ENCODE measurements at places on chromosomes 5 and 9.

GRCh38 chr9:77375956-77376532, 198.7 kb downstream of the VPS13A start:
- no peak for DNase-seq

- no peak for DNase-seq
Measured at GRCh38 chr5:136699651-136700050, 334.3 kb upstream of the TRPC7 start.

GRCh38 chr5:140678993-140679392, 5.6 kb upstream of the DND1 start:
- no peak for DNase-seq

GRCh38 chr5:67303356-67303755, 106.8 kb upstream of the CD180 start:
- no peak for DNase-seq

DNA sequence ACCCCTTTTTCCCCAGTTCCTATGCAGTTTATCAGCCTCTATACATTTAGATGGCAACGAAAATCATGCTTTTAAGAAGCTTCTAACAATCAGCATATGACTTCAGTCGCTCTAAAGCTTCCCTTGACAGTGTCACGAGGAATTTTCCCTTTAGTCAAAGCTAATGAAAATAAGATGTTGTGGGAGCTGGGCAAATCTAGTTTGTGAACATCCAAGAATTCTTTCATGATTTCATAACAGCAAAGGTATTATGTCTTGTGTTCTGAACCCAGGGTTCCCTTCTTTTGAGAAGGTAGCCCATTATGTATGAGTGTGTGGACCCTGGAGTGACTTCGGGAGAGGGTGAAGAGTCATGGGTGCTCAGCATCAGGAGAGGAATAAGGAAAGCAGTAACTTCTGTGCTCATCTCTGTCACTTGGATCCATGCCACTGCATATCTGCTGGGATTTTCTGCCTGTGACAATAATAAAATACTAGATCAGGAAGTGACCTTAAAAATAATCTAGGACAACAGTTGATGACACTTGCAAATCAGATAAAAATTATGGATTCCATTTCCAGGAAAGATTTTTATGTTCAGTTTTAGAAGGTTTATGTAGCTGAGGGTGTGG, 102.4 kb downstream of the PCSK1 start:
- DNase-seq, result no peak

GRCh38 chr9:127923771-127924170, 6.8 kb downstream of the PIP5KL1 start:
- no peak for DNase-seq

- DNase-seq, result no peak
Measured at GRCh38 chr9:10026443-10026984, 586.3 kb downstream of the PTPRD start.

DNA sequence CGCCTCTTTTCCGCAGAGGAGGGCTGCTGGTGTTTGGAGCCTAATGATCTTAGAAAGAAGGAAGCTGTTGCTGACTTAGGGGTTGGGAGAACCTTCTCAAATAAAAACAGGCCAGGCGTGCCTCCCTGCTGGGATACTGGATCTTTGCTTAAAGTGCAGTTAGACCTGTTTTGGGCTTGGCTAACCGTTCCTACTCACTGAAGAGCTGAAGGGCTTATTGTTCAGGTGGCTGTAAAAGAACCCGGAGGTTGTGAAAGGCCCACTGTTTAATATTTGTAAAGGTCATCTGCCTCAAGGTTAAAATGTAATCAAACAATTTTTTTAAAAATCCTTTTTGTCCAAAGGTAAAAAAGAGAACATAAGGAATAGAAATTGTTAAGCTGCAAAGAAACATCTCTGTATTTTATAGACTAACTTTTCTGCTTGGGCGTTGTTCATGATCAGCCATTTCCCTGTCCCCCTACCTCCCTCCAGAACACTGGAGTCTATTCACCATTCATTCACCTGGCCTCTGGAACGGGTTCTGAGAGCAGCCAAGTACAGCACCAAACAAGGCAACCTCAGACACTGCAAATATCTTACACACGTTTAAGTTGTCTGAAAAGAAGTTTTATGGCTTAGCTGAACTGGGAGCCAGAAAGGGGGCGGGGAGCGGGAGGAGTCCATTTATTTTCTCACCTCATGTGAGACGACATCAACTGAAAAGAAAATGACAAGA, 18.6 kb upstream of the MTMR12 start:
- no peak for DNase-seq

- DNase-seq, result no peak
Measured at GRCh38 chr5:117186751-117187150, 612.1 kb upstream of the SEMA6A start.

GRCh38 chr5:122704247-122705036, 70.4 kb upstream of the SNX2 start:
- DNase-seq, result no peak

DNA sequence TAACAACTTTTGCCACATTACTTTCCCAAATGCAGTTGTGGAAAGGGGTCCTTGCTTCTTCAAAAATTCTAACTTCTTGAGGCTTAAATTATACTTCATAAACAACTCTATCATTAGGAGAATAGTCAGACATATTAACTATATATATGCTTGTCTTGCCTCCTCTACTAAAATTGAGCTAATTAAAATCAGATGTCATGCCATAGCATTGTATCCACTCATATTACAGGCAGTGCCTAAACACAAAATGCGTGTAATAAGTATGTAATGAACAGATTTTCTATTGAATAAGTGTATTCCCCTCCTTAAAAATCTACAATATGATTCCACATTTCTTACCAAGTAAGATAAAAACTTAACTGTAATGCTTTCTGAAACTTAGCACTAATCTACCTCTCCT, 204.5 kb downstream of the PLK2 start:
- no peak for DNase-seq

- no peak for DNase-seq
Measured at GRCh38 chr5:45686620-45687019, 9.6 kb downstream of the HCN1 start.

DNA sequence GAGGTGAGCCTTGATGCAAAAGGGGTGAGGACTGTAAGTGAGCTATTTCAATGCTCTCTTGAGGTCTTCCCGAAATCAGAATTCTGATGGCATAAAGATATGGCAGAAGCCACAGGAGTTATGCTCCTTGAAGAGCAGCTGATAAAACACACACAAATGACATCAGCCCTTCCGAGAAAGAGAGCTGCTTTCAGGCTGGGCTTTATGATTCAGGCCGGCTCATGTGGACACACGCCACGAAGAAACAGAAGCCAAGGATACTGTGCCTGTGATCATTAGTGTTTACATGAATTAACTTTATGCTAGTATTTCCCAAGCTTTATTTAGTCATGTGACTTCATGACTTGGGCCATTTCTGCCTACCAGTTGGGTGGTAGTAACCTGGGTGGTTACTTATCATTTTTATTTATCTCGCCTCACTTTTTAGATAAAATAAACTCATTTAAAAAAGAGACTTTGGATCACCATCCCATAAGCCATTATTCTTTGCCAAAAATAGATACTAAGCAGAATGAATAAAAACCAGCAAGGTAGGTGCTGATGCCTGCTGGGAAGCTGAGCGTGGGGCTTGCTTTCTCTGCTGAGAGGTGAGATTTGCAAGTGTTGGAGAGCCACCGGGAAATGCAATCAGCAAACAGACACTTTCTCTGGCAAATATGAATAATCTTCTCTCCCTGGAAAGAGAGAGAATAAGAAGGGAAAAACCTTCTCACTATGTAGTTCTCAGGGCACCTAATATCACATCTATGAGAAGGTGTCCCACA, 73.0 kb upstream of the SLC25A51 start:
- DNase-seq, result no peak

DNA sequence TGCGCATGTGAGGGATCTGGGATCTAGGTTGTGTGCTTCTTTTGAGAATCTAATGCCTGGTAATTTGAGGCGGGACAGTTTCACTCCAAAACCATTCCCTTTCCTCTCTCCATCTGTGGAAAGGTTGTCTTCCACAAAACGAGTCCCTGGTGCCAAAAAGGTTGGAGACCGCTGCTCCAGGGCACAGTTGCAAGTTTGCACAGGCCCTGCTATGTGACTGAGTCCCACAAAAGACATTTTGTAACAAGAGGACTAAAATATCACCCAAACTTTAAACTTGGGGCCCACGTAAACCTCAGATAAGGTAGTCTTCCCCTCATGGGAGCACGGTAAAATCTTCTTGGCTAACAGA, 5.8 kb upstream of the ZNF367 start:
- no peak for DNase-seq

GRCh38 chr5:17620627-17621026, 10.4 kb downstream of the TAF11L12 start:
- DNase-seq, result no peak

DNA sequence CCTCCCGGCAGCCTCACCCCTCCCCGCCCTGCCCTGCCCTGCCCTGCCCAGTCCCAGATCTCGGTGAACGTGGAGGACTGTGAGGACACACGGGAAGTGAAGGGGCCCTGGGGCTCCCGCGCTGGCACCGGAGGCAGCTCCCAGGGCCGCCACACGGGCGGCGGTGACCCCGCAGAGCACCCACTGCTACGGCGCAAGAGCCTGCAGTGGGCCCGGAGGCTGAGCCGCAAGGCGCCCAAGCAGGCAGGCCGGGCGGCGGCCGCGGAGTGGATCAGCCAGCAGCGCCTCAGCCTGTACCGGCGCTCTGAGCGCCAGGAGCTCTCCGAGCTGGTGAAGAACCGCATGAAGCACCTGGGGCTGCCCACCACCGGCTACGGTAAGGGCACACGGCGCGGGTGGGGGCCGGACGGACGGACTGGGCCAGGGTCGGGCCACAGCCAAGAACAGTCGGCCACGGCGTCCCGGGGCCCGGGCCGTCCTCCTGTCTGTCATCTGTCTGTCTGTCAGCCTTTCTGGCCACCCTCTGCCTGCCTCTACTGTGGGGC, 84.2 kb downstream of the KCNT1 start:
- no peak for DNase-seq

DNA sequence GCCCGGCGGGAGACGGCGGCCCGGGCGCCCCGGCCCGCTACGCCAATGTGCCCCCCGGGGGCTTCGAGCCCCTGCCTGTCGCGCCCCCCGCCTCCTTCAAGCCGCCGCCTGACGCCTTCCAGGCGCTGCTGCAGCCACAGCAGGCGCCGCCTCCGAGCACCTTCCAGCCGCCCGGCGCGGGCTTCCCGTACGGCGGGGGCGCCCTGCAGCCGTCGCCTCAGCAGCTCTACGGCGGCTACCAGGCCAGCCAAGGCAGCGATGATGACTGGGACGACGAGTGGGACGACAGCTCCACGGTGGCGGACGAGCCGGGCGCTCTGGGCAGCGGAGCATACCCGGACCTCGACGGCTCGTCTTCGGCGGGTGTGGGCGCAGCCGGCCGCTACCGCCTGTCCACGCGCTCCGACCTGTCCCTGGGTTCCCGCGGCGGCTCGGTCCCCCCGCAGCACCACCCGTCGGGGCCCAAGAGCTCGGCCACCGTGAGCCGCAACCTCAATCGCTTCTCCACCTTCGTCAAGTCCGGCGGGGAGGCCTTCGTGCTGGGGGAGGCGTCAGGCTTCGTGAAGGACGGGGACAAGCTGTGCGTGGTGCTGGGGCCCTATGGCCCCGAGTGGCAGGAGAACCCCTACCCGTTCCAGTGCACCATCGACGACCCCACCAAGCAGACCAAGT, 723 bp downstream of the SNX18 start:
- peak; percentile 22 for DNase-seq

DNA sequence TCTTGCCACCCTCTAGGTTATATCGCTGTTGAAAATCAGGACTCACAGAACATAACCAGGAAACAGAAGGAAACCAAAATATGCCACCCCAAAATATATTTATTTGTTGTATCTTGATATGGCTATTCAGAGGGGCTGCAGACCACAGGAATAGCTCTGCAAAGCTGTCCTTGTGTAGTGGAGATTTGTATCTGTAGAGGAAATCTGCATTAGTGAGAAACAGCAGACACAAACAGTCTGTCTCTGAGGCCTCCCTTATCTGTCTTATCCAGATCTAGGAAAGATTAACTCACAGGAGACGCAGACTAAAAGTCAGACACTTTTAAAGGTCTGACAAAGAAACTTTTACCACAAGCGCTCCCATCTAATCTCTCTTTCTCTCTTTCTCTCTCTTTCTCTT, 54.1 kb upstream of the CEMIP2 start:
- DNase-seq, result no peak

DNA sequence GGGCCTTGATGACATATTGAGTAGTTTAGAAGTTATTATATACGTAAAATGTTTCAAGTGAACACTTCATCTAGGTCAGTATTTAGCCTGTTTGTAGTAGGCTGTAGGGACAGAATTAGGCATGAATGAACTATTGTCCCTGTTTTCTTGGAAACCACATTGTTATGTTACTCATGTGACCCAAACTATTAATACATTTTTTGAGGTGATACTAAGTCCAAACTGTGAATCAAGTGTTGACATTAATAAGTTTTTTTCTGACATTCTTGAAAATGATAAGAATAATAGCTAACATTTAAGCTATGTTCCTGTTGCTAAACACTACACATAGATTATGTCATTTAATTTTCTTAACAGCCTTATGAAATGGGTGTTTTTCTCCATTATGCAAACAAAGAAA, 1642.7 kb upstream of the WWC1 start:
- no peak for DNase-seq

GRCh38 chr9:93307468-93308157, 123.7 kb downstream of the WNK2 start:
- DNase-seq, result no peak

GRCh38 chr5:172488221-172488620, 33.9 kb upstream of the SH3PXD2B start:
- DNase-seq, result no peak

DNA sequence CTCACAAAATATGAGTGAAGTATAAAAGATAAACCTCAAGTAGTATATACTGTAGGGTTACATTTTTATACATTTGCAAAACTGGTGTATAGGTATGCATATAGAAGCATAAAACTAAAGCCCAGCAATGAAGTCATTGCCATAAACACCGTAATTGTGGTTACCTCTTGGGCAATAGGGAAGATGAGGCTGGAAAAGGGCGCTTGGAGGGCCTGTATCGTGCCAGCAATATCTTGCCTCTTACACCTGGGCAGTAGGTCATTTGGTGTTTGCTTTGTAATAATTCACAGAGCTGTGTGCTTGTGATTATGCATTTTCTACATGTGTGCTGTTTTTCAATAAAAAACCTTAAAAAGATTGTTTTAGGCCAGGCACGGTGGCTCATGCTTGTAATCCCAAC, 45.2 kb downstream of the KDM4C start:
- DNase-seq, result no peak

GRCh38 chr5:52996979-52997378, 7.8 kb downstream of the ITGA2 start:
- no peak for DNase-seq

GRCh38 chr9:2857564-2858198, 13.8 kb upstream of the PUM3 start:
- DNase-seq, result peak; percentile 53
